Kidney glomerular epithelial cell (primary cell): ENCODE measurements at places on chromosomes 11 and 22.
A peak's percentile ranks its signal among the peaks of the same experiment; 100 is the strongest.

DNA sequence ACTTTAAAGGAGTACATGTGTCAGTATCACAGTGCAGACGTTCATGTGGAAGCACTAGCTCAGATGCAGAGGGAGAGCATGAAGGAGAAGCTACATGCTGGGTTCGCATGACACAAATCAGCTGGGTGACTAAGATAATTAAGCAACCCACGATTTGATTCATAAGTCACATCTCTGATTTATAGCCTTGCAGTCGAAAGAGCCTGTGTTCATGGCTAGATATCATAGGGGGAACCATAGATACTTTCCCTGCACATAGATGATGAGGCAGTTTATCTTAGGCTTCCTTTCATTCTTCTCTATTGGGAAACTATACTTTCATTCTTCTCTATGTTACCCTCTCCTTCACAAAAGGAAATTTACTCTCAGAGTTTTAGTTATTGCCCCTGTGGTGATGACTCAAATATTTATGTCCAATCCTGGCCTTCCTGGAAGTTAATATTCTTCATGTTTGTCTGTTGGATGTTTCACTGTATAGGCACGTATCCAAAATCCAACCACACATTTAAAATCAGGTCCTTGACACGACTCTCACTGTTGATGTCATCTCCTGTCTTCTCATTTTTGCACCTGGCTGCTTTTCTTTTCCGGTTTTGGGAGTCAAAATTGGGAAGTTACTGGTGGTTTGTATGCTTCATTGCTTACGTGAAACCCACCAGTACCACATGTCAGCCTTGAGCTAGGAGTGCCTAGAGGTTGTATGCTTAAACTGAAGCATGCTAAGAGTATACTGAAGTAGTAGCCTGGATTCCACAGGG lies 56.3 kb upstream of the SLC5A12 start:
- peak; percentile 42 for DNase-seq

DNA sequence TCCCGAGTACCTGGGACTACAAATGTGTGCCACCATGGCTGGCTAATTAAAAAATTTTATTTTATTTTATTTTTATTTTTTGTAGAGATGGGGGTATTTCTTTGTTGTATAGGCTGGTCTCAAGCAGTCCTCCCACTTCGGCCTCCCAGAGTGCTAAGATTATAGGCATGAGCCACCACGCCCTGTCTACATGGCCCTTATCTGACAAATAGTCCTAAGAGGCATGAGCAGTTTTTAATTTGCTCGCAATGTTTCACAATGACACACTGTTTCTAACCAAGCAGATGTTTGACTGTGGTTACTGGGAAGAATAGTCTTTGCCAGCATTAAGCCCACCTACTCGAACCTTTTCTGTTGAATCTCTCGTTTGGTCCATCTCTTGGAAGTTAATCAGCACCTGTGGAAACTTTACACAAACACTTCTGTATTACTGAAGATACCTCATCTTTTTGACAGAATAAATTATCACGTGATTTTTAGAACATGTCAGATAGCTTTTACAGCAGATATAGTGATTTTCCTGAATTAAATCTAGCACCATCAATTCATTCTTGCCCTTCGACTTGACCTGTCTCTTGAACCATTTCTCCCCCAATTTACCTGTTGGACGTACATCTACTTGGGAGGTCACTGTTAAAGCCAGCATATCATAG lies 71.4 kb downstream of the MTMR3 start:
- no peak for DNase-seq

DNA sequence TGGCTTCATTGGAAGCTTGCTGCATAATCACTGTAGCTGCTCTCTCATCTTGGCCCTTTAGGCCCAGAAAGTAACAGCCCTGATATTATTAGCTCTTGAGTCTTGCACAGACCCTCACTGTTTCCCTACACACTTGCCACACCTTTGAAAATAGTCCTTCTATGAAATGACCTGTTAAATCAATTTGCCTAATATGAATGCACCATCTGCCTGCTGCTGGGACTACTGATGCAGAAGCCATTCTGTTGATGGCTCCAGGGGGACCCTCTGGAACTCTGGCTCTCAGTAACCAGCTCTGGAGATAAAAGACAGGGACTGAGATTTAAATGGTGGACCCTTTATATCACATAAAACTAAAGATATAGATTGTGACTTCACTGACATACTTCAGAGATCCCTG lies 14.7 kb upstream of the AMPD3 start:
- no peak for DNase-seq

DNA sequence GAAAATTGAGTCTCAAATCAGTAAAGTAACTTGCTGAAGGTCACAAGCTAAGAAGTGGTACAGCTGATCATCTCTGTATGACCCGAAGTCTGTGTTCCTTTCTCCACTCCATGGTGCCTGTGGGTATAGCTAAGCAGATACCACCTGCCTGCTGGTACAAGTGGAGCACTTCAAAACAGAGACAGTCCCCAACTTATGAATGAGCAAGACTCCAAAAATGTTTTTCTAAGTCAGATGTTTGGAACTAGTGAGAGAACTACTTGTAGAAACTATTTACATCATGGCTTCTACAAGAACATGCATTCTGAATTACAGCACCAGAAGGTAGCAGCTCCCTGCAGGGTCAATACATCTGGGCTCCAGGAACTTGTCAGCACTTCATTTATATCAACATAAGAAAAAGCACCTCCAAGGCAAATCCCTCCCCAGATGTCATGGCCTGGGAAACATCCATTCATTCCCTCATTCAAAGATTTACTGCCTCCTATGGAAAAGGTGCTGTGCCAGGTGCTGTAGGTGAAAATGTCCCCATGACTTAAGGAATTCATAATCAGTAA lies 94.7 kb downstream of the SERGEF start:
- no peak for DNase-seq

GRCh38 chr22:49324527-49325491 lies 502.9 kb downstream of the BRD1 start:
- DNase-seq: no peak

GRCh38 chr22:32528316-32528715 lies 53.7 kb downstream of the FBXO7 start:
- no peak for DNase-seq

DNA sequence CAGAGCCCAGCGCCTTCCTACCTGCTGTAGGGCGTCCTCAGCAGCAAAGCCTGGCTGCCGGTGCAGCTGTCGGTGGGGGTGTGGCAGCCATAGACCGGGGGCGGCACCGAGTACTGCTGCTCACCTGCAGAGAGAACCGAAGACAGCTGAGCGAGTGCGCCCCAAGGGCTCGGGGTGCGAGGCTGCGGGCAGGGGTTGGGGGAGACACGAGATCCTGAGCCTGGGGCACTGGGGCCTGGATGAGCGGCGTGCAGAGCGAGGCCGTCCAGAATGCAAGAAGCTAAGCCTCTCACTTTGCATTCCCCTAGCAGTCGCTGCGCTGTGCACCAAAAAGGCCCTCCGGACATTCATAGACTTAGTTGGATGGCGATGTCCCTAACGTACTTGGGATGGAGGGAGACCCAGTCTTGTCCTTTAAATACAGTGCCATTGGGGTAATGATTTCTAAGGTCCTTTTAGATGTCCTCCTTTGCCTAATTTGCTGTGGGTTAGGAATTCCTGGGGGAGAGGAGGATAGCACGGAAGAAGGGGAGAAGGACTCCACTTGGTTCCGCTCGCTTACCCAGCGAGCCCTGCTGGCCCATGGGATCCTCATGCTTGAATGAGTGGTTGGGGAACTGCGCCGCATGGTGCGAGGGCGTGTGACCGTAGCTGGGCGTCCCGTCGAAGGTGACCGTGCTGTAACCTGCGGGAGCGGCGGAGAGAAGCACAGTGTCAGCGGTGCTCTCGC lies 7.2 kb downstream of the WT1 start:
- peak; percentile 35 for DNase-seq

DNA sequence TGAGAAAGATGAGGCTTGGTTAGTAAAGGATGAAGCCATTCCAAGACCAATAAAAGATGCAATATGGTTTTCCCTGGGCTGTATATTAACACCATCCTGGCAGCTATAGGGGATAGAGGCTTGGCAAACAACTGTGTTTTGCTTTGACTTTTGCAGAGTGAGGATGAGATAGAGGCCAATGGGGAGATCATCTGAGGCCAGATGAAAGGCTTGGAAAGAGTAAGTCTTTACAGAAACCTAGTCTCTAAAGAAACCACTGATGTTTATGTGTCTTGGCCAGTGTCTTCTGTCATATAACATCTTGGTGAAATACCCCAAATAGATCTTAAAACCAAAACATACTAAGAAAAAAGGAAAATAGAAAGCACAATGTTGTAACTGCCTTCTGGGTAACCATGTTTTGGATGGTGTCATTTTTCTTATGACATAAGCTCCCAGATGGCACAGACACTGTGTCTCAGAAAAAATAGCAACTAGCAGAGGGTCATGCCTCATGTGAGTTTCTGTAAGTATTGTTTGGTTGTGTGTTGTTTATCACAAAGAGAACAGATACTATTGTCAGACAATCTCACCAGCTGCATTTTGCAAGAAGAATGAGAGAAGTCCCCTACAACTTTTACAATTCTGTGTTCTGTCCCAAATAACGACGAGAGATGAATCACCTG lies 305.4 kb downstream of the ST3GAL4 start:
- no peak for DNase-seq

DNA sequence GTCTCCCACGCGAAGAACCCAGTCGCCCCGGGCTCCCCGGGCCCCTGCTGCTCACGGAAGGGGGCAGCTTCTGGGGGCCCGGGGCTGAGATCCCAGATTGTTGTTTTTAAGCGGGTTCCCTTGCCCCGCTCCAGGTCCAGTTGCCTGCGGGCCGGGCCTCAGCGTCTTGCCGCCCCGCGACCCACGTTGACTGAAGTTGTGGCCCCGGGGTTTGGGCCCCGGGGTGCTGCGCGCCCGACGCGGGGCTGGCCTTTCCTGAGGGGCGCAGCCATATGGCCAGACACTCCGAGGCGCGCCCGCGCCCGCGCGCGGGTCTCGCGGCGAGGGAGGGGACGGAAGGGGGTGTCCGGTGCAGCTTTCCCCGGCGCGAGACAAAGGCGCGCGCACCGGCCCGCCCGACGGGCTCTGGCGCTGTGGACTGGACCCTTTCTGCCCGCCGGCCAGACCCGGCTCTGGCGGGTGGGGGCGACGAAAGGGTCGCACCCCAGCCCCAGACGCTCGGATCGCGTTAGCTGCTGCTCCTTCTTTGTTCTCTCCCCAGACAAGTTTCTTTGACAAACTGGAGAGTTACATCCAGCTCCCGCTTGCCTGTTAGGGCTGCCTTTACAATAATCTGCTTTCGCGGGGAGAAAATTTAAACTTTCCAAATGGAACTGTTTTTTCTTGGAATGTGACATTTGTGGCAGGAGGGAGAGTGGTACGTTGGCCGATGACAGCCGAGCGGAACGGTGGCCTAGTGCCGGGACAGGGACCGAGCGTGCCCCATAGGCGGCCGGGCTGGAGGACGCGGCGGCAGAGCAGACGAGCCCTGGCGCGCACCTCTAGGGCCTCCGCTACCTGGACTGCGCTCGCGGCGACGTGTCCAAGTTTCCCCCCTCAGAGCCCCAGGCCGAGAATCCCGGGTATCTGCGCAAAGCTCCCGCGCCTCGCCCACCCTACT lies 716 bp downstream of the AMOTL1 start:
- no peak for DNase-seq

- DNase-seq: no peak
These were observed 22.2 kb upstream of the NAP1L4 start for GRCh38 chr11:3014057-3014938.

DNA sequence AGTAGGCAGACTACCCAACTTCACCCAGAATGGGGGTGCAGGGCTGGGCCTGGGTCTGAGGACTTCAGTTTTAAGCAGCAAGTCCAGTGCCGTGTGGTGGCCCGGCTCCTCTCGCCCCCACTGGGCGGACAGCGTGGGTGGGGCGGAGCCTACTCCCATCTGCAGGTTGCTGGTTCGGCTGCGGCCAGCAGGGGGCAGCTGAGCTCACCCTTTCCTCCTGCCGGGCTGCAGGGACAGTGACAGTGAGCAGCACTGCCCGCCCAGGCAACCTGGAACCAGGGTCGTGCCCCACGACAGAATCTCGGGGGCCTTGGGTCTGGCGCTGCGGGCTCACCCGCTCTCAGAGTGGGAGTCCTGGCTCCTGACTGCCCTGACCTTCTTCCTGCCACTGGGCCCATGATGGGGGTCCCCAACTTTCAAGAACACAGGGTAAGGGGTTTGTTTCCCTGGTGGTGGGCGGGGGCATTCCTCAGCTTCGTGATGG lies 6.2 kb upstream of the NEAT1 start:
- no peak for DNase-seq

DNA sequence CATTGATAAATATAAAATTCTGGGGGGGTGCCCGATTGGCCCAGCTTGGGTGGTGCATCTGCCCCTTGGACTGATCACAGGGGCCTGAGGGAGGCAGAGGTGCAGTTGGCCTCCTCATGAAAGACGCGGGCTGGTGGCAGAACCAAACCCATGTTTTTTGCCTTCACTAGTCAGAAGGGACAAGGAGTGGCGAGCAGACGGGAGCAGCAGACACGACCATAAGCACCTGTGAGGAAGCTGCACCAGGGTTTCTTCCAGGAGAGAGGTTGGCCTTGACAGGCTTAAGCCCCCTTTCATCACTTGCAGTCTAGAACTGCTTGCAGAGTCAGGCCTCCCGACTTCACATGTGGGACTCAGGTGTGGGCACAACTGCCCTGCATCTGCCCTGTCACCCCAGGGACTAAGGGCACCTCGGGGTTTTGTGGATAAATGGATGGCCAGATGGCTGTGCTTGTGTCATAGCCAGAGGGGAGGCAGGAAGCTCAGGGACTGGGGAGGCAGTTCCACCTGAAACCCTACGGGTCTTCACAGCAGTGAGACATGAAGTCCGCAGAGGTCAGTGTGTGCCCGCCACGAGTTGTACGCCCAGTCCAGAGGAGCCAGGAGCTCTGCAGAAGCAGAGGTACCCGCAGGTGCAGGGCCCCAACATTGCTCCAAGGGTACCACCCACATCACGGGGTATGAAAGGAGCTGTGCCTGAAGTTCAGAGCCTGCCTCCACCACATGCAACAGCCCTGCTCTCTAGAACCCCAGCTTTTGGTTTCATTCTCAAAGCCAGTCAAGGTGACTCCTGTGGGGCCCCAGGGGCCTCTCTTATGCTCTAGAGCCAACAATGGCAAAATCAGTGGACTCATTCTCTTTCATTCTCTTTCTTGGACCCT lies 18.2 kb upstream of the SYT13 start:
- no peak for DNase-seq

- peak; percentile 67 for DNase-seq
These were observed 12.3 kb downstream of the KCNJ5 start for GRCh38 chr11:128903248-128904061.

- DNase-seq: peak; percentile 58
These were observed 3.9 kb upstream of the ABCG4 start for GRCh38 chr11:119144825-119145486.
